ENCODE measurements at places on chromosomes 16 and 17.

GRCh38 chr16:57944970-57945739 is 25.8 kb downstream of the CNGB1 start:
- DNase-seq = no peak

GRCh38 chr17:61378658-61379456 is 20.8 kb upstream of the TBX2 start:
- no peak for DNase-seq

DNA sequence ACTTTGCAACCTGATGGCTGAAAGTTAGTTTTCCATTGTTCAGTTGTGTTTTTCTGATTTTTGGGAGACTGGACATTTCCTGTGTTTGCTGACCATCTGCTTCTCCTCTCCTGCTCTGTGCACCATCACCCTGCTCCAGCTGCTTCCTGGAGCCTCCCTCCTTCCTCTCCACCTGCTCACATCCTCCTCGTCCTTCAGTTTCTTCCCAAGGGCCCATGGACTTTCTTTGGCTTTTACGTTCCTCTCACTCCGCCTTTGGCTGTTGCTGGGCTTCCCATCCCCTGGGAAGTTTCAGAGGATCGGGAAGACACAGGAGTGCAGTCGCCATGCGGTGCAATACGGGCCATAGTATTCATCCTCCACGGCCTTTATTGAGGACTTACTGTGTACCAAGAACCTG is 61.6 kb downstream of the TNFRSF13B start:
- no peak for DNase-seq

DNA sequence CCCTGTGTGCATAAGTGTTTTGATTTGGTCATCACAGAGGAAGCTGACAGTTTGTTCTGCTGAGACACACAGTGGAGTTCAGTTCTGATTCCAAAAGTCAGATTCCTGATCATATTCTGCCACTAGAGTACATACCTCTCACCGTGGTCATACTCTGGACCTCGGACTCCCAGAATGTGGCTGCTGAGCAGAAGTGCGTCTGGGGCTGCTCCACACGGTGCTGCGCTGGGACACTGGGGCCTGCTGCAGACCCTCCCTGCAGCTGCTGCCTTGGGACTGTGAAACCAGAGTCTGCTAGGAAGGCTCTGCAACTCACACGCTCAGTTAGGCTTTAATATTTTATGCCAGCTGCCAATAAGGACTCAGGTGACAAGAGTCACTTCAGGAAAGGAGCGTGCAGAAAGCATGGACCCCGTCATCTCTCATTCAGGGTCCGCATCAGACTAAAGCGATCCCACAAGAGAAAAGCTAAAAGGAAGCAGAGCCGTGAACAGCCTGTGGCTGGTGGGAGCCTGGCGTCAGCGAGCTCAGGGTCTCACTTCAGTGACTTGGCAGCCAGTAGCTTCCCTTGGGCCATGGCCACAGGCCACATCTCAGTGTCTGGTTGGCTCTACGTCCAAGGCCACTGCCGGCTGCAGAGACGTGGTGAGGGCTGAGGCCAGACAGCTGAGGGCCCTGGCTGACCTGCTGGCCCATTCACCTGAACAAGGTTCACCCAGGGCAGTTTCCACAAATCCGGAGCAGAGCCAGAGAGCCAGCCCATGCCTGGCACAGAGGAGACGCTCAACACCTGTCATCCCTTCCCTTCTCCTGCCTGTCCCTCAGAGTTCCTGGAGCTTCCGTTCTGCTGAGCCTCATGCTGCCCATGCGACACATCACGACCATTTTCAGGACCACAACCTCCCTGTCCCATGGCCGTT is 24.7 kb upstream of the KIFC3 start:
- DNase-seq = no peak

GRCh38 chr17:64491994-64492393 is 4.9 kb downstream of the POLG2 start:
- DNase-seq = no peak

DNA sequence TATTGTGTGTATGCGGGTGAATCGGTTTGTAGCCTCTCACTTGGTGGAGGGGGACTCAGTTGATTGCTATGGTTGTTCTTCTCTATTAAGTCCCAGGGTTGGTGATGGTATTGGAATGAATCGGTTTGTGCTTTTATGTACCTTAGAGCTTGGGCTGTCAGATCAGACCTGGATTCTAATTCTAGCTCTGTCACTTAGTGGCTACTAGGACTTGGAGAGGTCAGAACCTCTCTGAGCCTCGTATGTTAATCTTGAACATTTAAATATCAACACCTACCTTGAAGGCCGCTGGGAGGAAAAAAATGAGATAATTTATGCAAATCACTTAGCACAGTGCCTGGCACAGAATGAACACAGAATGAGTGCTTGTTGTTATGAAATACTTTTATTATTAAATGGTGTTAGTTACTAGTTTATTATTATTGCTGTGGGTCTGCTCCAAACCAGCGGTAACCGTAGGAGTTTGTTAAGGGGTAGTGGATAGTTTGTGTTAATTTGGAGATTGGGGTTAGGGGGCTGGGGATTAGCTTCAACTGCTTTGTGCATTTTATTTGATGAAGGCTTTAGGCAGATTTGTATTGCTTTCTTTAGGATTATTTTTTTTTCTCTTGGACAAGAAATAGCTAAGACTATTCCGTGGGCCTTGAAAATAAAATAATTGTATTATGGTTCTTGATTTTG is 3.5 kb downstream of the KDM6B start:
- no peak for DNase-seq

- no peak for DNase-seq
Measured at GRCh38 chr17:49388692-49389513, 25.8 kb downstream of the PHB1 start.

DNA sequence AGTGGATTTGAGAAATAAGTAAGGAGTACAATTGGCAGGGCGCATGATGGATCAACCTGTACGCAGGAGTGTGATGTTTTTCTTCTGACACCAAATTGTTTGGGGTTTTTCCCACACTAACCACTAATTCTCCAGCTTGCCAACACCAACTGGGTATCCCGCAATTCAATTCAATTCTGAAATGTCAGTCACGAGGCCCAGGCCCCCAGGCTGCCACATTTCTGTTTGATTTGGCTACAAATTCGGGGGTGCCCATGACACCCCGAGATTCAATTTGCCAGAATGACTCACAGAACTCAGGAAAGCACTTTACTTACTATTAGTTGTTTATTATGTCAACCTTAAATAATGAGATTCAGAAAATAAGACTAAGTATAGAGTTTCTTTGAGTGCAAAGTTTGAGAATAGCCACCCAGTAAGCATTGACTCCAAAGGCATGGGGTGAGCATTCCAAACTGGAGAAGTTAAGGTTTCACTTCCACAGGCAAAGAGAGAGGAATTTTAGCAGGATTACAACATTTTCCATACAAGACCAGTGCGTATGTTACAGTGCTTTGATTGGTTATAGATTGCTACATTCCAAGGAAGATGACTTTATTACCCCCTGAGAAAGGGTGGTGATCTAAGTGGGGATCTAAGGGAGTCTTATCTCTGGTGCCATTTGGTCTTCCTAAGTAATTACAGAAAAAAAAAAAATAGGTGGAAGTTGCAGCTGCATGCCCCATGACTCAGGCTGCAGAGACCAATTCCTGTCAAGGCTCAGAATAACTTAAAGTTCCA is 11.5 kb downstream of the SLC46A1 start:
- DNase-seq = no peak

DNA sequence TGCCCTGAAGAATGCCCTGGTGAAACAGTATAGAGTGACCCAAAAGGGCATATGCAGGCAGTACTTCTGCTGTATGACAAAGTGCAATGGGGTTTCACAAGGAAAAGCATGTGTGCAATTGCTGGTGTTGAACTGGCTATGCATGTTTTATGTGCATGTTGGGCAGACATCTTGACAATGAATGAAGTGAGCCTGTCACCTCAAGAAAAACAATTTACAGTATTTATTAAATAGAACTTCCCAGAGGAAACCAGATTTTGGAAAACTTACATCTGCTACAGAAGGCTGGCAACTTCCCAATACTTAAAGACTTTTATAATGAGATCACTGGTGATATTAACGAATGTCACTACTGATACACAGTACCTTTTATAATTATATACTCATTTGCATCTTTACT is 30.6 kb downstream of the C17orf67 start:
- no peak for DNase-seq

GRCh38 chr16:81730090-81731051 is 48.7 kb upstream of the PLCG2 start:
- peak; percentile 54 for DNase-seq

DNA sequence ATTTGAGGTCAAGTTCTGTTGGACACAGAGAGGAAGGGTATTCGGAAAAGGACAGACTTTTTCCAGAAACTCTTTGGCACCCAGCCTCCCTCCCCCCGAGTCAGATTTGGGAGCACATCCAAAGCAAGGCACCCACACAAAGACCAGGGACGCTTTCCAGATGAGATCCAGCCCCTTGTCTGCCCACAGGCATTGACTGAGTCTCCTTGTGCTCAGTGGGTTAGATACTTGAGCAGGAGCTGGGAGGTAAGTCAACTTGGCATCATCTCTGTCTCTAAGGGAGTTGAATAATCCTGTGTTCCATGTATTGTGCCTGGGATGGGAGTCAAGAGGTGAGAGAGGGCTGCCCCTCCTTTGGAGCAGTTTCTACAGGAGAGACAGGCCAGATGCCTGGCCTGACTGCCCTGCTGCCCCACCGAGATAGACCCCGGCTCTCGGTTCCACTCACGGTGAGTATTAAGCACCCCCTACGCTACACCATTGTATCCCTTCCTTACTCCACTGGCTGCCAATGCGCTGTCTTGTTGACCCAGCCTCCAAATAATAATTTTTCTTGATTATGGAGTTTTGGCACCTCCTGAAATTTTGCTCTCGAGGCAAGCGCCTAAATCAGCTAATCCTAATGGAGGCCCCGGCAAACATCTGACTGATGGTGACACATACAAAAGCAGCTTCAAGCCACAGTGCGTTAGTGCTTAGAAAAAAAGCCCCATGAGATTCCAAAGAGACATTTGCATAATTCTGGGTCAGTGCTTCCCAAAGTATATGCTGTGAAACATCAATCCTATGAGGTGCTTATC is 29.6 kb upstream of the MAP3K14 start:
- DNase-seq = no peak

DNA sequence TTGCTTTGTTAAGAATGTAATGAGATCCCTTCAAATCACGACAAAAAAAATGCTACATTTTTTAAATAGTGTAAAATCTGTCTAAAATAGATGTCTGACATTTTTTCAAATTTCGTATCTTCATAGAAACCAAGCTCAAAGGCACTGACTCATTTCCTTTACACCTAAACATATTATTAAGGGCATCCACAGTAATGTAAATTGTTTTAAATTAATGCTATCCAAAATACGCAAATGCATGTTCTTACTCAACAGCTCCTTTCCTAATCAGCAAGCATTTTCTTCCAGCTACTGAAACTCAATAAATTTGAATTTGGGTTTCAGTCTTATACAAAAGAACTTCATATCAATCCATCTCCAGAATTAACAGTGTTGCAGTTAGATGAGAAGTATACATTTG is 4.3 kb downstream of the C16orf87 start:
- no peak for DNase-seq

DNA sequence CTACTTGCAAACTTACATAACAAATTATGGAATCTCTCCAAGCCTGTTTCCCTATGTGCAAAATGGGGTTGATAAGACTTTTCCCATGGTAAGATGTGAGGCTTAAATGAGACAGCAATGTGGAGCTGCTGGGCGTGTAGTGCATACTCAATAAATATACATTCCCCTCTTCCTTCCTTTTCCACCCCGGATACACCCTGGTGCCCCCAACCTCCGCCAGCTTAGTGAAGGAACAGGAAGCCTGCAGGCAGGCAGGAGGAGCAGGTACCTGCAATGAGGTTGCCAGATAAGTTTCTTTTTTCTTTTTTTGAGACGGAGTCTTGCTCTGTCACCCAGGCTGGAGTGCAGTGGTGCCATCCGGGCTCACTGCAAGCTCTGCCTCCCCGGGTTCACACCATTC is 14.9 kb downstream of the C17orf50 start:
- DNase-seq = no peak

GRCh38 chr16:4373909-4374742 is 2.5 kb downstream of the VASN start:
- DNase-seq = no peak

All from effector memory CD4-positive, alpha-beta T cell (primary cell).